Stimulated activated CD4-positive, alpha-beta T cell treated with anti-CD3 and anti-CD28 coated beads, Interleukin-1b, Interleukin-23, amount 100 ng/mL, for 24 hours (primary cell): ENCODE measurements at places on chromosomes 13 and 19.

GRCh38 chr19:41540041-41540695, 35.8 kb upstream of the CEACAM21 start:
- DNase-seq: no peak

DNA sequence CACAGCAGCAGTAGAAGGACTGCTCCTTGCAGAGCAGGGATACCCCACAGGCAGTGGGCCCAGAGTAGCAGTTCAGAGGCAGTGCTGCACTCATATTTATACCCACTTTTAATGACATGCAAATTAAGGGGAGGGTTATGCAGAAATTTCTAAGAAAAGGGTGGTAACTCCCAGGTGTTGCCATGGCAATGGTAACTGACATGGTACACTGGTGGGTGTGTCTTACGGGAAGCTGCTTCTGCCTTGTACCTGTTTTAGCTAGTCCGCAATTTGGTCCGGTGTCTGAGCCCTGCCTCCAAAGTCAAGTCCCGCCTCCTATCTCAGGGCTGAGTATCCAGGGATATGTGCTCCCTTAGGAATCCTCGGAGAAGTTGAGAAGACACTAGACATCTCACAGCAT, 79.2 kb upstream of the UQCRFS1 start:
- no peak for DNase-seq

- no peak for DNase-seq
These were observed 8.7 kb downstream of the FIZ1 start for GRCh38 chr19:55590617-55591016.

GRCh38 chr19:31348481-31349159, 616 bp downstream of the TSHZ3 start:
- DNase-seq: no peak

DNA sequence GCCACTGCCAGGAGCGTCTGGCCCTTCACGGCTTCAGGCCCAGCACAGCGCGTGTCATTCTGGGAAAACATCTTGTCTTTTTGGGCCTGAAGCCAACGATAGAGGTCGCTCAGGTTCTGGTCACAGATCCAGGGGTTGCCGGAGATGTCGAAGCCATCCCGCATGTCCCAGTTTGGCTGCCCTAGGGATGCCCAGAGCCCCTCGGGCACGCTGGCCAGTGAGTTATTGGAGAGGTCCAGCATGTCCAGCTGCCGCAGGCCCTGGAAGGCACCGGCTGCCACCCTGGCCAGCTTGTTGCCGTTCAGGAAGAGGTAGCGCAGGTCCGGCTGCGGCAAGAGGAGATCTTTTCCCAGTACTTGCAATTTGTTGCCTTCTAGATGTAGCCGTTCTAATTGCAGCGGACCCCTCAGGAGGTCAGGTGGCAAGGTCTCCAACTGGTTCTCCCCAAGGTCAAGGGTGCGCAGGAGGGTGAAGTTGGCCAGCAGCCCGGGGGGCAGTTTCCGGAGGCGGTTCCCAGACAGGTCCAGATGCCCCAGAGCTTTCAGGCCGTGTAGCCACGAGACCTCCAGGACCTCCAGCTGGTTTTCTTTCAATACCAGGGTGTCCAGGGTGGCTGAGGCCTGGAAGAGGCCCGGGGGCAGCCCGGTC, 1.8 kb downstream of the LRG1 start:
- no peak for DNase-seq

DNA sequence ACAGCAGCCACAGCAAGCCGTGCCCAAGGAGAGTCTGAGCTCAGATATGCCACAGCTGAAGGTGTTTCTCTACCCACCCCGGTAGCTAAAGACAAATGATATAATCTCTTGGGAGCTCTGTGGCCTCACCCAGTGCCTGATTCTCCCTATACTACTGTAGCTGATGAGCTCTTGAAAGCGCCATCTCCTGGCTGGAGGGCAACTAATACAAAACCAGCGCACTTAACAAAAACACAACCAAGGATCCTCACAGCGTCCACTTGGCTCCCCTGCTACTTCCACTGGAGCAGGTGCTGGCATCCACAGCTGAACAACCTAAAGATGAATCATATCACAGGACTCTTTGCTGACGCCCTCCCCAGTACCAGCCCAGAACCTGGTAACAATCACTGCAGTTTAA, 1212.0 kb downstream of the PCDH17 start:
- DNase-seq: no peak

DNA sequence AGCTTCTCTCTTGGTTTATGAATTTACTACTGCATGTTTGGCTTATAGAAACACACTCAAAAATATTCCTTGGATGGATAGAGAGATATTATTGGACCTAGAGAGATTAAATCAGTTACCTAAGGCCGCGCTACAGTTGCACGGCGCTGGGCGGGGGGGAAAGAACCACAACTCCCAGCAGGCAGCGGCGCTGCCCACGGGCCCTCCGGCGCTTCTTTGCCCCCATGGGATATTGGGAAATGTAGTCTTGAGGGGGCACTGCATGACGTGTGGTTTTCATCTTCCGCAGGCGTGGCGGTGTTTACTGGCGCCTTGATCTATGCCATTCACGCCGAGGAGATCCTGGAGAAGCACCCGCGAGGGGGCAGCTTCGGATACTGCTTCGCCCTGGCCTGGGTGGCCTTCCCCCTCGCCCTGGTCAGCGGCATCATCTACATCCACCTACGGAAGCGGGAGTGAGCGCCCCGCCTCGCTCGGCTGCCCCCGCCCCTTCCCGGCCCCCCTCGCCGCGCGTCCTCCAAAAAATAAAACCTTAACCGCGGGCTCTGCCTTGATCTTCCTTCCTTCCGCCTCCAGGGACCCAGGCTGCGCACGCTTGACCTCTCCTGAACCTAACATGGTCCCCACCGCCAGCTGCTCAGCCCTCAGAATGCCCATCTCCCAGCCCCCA, 4.8 kb downstream of the EMP3 start:
- peak; percentile 71 for DNase-seq

- DNase-seq: no peak
These were observed 624.8 kb downstream of the DACH1 start for GRCh38 chr13:71242201-71242600.

DNA sequence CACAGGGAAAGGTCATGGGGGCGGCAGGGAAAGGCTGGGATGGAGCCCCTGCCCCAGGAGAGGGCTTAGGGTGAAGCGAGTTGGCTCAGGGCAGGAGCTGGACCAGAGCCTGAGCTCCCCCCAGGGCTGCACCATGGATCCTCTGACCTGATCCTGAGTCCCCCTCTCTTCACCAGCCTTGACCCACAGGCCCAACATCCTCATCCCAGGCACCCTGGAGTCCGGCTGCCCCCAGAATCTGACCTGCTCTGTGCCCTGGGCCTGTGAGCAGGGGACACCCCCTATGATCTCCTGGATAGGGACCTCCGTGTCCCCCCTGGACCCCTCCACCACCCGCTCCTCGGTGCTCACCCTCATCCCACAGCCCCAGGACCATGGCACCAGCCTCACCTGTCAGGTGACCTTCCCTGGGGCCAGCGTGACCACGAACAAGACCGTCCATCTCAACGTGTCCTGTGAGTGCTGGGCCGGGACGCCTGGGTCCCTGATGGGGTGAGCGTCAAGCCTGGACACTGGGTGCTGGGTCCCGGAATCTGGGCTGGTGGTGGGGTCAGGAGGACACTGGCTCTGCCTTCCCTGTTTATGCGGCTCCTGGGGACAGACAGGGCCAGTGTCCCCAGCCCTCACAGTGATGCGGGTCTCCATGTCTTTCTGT, 842 bp downstream of the SIGLEC9 start:
- no peak for DNase-seq

GRCh38 chr13:48475230-48475629, 57.6 kb downstream of the RCBTB2 start:
- DNase-seq: no peak

- no peak for DNase-seq
These were observed 199.8 kb downstream of the DNAJC15 start for GRCh38 chr13:43223216-43223615.

DNA sequence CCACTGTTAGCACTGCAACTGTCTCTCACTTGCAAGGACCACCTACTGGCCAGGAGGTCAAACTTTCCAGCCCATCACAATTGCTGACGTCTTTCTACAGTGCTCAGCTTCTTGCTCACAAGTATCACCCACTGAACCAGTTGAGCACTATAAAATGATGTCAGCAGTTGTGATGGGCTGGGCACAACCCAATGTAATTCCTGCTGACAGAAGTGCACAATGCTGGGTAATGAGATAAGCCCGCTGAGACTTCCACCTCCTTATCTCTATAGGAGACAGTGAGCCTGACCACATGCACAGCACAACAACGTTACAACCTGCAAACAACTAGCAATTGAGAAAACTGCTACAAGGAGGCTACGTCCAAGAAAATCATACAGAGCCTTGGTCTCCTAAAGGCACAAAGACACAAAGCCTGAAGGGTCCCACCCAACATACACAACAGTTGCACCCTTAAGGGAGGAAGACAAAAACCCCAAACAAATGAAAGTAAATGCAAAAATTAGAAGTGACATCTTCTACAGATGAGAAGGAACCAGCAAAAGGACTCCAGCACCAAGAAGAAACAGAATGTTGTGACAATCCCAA, 273.2 kb downstream of the LIG4 start:
- no peak for DNase-seq

GRCh38 chr13:29969286-29969685, 118.9 kb upstream of the UBL3 start:
- no peak for DNase-seq

- no peak for DNase-seq
These were observed 10.3 kb upstream of the ZNF14 start for GRCh38 chr19:19743176-19743575.

DNA sequence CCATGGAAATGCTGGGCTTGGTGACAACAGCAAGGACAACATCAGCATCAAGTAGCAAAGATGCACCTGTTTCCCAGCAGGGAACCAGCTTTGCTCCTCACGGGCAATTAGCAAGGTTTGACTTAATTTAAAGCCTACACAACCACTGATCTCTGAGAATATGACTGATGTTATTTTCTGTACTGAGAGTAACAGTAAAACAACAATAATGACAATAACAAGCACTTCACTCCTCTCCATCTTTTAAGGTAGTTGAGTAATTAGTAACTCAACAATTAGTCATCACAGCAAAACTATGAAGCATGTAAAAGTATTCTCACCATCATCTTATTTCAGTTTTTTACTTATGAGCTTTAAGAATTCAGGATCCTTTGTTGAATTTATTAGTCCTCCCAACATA, 37.3 kb downstream of the ENOX1 start:
- DNase-seq: no peak

DNA sequence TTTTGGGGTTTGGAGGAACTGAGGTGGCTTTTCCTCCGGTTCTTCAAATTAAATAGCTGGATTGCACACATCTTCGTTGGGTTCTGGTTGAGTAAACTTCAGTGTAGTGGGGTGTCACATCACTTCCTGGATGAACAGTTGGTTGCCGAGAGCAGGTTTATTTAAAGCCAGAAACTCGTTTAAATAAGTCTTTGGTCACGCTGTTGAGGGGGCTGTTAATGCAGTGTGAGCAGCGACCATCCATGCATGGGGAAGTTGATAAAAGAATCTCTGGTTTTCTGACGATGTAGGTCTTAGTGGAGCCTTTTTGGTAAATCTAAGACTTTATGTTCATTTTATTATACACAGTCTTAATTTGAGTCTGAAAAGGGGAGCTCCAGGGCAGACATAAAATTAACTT, 351.2 kb upstream of the ARGLU1 start:
- no peak for DNase-seq

DNA sequence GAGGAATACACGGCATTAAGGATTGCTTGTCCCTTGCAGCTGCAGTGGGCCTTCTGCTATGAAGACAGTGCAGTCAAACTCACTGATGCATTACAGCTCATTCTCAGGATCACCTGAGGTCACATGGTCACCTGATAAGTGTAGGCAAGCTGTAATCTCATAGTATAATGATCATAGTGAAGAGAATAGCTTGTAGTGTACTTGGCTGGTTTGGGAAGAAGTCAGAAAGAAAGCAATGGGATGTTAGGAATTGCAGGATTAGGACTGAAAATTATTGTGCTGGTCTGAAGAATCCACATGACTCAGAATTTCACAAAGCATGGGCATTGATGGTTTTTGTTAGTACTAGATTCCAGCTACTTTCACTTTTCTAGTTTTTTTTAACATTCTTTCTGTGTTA, 76.7 kb downstream of the MBNL2 start:
- DNase-seq: no peak

GRCh38 chr13:51782026-51782710, 21.8 kb downstream of the DHRS12 start:
- DNase-seq: no peak

DNA sequence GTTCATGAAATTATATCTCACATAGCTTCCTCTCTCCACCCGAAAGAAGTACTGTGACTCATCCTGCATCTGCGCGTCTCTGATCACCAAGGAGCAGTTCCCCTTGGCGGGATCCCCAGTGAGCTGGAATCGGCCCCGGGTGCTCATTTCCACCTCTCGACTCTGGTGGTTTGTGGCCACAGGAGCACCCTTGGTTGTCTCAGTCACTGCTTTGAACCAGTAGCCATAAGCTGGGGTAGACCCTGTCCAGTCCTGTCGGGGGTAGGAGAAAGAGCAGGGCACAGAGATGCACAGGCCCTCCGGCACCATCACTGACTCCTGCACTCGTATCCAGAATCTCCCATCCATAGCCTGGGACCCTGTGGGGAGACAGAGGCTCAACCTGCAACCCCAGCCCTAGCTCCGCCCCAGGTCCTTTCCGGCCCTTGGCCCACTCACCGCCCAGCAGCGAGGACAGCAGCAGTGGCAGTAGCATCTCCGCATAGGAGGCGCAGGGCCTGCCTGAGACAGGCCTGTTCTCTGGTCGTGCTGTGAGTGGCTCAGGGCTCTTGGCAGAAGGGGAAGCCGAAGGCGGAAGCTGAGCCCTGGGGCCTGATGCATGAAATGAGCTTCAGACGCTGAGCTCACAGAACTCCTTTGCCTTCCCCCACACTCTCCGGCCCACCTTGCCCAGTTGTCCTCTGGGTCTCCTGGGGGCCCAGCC, at the start of gene SIGLEC10:
SIGLEC10 (minus strand) TSS at position 536 of the 703 bp plus-strand sequence; CDS start at position 475, 61 bp downstream.
- no peak for DNase-seq
